ENCODE measurements at places on chromosomes 6 and 20. TPM values are rescaled to one million over a fixed set of nuclear protein-coding genes. Genes with fewer than 3 reads are reported as not detected.

GRCh38 chr20:19396460-19397081, 184.1 kb downstream of the SLC24A3 start:
- DNase-seq: no peak

Gene IL17F
- total RNA-seq: not detected

Gene DLK2
- 6.4 TPM for total RNA-seq

GRCh38 chr6:166551754-166552495, 34.6 kb downstream of the RAMACL start:
- no peak for DNase-seq

GRCh38 chr6:34718976-34719375, 22.4 kb upstream of the ILRUN start:
- no peak for DNase-seq

DNA sequence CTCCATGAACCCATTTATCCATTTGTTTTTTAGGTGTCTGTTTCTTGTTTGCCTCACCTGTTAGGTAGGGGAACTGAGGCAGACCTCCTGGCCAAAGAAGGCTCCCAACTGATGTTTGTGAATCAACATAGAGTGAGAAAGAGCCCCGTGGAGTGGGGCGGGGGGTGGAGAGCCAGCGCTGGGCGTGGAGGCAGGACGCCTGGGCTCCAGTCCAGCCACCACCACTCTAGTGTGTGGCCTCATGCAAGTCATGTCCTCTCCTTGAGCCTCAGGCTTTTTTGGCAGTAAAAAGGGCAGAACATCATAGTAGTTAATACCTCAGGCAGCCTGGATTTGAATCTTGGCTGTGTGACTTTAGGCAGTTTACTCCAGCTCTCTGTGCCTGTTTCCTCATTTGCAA, 42.2 kb upstream of the SCRT2 start:
- no peak for DNase-seq

Gene COX4I2
- total RNA-seq: 1.8 TPM

Gene BNIP5
- 0.18 TPM for total RNA-seq

DNA sequence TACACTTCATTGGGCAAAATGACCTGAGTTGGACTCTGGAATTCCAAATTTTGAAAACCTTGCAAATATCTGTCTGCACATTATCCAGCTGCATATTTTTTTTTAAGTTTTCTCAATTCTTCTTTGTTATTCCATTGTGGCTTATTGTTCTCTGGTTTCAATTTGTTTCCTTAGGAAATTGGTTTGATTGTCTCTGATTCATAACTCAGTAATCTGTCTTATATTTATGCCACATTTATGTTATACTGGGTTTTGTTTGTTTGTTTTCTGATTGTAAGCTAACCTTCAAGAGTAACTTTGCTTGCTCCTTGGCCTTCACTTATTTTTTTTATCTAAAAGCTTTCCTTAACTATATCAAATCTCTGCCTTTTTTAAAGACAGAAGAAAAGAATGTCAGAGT, 193.3 kb upstream of the PLCB4 start:
- DNase-seq: no peak

Gene TBC1D32
- total RNA-seq: 29.7 TPM

Gene ALDH8A1
- 13.7 TPM for total RNA-seq

Gene TMEM200A
- 3.0 TPM for total RNA-seq

GRCh38 chr6:8238773-8239683, 136.7 kb upstream of the EEF1E1 start:
- DNase-seq: no peak

DNA sequence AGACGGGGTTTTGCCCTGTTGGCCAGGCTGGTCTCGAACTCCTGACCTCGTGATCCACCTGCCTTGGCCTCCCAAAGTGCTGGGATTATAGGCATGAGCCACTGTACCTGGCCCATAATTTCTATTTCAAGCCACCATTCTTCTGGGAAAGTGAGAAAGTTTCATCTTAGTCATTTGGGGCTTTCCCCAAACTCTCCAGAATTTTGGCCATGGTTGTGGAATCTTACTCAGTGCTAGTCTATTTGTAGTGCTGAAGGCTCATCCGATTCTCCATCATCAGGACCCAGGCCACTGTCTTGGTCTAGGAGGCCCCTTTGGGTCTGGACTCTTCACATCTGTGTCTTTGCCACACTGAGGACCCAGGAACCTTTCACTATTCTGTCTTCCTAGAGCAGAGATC, 164.9 kb downstream of the EYA2 start:
- DNase-seq: no peak

GRCh38 chr20:33999025-33999649, 5.4 kb downstream of the RALY start:
- DNase-seq: no peak

- DNase-seq: no peak
These were observed 502.1 kb upstream of the SOX4 start for GRCh38 chr6:21091411-21091810.

DNA sequence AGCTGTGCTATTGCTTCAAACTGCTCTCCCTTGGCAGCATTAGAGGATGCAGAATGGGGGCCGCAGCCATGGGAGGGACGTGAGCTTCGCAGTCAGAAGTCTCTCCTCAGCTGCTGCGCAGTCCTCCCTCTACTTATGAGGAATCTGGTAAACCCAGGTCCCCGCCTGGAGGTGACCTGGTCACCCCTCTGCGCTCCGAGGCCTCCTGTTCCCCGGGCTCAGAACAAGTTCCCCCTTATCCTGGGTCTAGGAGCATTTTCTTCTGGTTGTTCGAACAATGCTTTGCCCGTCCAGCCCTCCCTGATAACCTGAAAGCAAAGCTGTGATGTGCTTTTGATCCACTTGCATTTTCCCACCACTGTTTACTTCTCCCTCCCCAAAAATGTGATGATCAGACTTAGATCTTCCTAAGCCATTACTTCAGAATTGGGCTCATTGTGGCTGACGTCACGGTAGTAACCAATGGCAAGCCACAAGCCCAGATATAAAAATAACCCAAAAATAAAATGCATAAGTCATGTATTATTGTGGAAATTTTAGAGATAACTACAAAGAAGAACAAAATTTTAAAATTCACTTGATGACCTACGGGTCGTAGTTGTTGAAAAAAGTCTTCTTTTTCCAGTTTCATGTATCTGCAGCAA, 80.7 kb downstream of the SERAC1 start:
- no peak for DNase-seq

DNA sequence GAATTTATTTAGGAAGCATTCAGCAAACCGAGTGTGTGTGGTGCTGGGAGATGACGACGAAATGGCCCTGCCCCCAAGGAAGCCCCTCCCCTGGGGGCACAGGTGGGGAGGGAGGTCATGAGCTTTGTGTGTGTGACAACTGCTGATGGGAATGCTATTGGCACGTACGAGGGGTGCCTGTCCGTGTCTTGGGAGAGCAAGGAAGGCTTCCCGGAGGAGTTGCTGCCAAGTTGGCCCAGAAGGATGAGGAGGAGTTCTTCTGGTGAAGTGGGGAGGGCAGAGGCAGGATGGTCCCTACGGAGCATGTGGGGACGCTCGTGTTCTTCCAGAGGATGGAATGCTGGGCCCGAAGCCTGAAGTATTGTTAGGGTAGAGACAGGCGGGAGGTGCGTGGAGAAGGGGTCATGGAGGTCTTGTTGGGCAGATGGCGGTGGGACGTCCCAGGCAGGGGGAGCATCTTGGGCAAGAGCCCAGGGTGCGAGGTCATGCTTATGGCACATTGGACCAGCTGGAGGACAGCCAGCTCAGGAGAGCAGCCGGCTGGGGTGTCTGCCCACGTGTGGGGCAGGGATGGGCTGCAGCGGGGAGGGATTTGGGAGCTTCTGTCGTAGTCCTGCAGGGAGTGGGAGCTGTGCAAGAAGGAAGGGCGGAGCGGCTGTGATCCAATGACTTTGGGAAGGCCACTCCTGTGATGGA, 46.1 kb downstream of the SYNJ2 start:
- peak; percentile 53 for DNase-seq

GRCh38 chr6:71446057-71446456, 157.4 kb downstream of the OGFRL1 start:
- no peak for DNase-seq

Gene TTLL9
- 4.2 TPM for total RNA-seq

- no peak for DNase-seq
These were observed 369.4 kb downstream of the BMP2 start for GRCh38 chr20:7136886-7137285.

GRCh38 chr20:1800180-1800579, 95.0 kb upstream of the SIRPA start:
- DNase-seq: no peak

Gene PAX1
- total RNA-seq: not detected

GRCh38 chr6:87949194-87949593, 98.4 kb upstream of the SPACA1 start:
- no peak for DNase-seq

Gene GINS1
- total RNA-seq: 2.2 TPM

GRCh38 chr20:32513031-32513866, 71.9 kb downstream of the NOL4L start:
- DNase-seq: no peak

Gene TFAP2C
- total RNA-seq: not detected

Gene TINAG
- total RNA-seq: 0.91 TPM

Gene SLC22A7
- total RNA-seq: not detected

Gene SULF2
- 38.2 TPM for total RNA-seq

GRCh38 chr20:5061213-5061612, 58.5 kb downstream of the PCNA start:
- no peak for DNase-seq

- peak; percentile 53 for DNase-seq
These were observed 10.1 kb upstream of the NXT1 start for GRCh38 chr20:23340524-23340923.

DNA sequence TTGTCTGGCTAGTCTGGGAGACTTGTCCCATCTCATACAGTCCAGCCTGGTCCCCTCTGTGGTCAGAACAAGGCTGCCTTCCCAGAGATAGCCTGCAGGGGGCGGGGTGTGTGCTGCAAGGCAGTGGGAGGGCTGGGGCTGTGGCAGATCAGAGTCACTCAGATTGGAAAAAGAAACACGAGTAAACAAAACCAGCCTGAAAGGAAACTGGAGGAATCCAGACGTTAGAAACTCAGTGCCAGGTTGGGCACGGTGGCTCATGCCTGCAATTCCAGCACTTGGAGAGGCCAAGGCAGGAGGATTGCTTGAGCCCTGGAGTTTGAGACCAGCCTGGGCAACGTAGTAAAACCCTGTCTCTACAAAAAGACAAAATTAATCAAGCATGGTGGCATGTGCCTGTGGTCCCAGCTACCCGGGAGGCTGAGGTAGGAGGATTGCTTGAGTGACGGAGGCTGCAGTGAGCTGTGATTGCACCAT, 20.2 kb downstream of the LEMD2 start:
- peak; percentile 87 for DNase-seq

Gene RNF182
- total RNA-seq: 19.6 TPM

DNA sequence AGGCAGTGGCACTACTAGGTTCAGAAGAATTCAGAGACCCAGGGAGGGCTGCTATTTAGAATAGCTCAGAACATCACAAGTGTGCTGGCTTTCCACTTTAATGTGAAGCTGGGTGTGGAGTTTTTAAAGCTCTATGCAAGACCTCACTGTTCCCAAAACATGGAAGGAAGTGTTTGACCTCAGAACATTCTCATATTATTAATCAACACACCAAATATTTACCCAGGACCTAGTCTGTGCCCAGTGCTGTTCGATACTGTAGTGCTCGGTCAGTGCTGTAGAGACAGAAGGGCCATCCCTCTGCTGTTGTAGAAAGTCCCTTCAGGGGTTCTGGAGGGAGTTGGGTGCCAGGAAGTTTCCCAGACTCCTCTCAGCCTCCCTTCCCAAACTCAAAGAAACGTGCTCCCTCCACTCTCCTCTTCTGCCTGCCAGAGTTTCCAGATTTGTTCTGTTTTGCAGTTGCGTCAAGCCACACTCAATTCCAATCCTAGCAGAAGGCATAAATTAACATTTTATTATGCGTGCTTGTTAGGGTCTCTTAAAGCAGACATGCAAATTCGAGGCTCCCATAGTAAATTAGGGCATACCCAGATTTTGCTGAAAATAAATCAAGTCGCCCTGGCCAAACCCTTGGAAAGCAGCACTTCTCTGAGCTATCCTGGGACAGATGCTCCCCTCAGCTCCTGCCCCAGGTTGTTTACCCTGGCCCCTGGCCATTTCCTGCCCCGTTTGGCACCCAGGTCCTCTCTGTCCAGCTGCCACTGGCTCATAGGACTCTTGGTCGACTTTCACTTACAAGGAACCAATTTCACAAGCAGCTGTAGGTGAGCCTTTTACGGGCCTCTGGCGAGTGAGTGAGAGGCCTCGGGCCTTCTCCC, 248.6 kb downstream of the HIVEP2 start:
- no peak for DNase-seq

- no peak for DNase-seq
These were observed 1044.6 kb upstream of the GJE1 start for GRCh38 chr6:141088171-141088570.

Gene RIMS1
- 119 TPM for total RNA-seq

GRCh38 chr6:45784250-45784649, 231.4 kb downstream of the CLIC5 start:
- DNase-seq: no peak
